ENCODE measurements at places on chromosomes 2 and 18.
A peak's percentile ranks its signal among the peaks of the same experiment; 100 is the strongest.

DNA sequence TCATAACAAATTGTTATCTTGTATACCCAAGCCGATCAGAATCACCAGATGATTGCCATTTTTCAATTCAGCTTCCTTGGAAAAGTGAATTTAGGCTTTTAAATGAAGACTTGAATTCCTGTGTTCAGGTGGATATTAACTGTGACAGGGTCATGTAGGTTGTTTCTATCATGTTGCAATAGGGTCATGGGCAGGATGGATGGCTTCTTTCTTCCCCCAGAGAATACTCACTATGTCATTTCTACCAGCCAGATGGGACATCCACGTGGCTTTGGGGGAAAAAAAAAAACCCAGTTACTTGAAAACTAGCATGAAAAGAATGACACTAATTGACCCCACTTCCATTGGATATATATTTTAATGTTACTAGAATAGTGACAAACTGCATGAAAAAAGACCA, 14.6 kb upstream of the DSG2 start:
- no peak for DNase-seq

DNA sequence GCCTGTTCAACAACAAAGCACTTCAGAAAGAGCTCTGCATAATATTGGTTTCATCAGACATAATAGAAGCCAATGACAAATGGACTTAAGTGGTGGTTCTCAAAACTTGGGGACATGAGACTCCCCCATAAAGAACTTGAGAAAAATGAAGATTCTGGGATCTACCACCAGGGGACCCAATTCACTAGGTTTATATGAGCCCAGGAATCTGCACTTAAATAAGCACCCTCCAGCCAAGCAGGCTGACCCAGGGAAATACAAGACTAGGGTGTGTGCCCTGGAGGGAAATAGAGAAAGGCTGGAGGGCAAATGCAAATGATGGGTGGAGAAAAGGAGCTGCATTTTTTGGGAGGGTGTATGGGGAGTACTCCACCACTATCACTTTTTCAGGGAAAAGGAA, 52.5 kb downstream of the SATB2 start:
- no peak for DNase-seq

GRCh38 chr2:220228310-220229006, 601.0 kb downstream of the SLC4A3 start:
- no peak for DNase-seq

DNA sequence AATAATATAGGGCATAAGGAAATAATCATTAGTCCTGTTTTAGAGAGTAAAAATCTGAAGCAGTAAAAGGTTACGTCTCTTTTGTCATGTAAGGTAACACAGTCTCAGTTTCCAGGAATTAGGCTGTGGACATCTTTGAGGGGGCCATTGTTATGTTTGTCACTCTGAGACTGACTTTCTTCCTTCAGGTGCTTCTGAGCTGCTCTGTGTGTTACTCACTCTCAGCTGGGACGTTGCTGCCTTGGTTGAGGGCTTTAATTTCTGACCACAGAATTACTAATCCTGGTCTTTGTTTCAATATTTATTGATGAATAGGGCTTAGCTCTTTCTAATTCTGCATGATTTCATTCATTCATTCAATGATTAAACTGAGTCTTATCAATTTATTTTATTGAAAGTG, 55.9 kb upstream of the SLC38A11 start:
- no peak for DNase-seq

DNA sequence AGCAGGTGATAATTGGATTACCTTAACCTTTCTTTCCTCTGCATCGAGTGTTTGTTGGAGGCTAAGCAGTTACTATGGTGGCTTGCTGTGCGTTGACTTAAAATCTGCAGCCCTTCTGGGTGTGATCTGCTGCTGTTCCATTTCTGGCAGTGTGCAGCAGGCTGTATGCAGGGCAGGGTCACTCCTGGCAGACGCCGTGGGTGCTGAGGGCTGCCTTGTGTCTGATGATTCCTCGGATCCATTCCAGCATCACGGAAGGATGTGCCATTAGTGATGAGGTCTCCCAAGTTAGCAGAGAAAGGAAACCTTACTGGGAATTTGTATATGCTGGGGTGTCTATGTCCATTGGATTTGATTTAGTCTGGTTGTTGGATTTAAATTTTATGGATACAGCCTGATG, 310.8 kb downstream of the AGAP1 start:
- DNase-seq: no peak

DNA sequence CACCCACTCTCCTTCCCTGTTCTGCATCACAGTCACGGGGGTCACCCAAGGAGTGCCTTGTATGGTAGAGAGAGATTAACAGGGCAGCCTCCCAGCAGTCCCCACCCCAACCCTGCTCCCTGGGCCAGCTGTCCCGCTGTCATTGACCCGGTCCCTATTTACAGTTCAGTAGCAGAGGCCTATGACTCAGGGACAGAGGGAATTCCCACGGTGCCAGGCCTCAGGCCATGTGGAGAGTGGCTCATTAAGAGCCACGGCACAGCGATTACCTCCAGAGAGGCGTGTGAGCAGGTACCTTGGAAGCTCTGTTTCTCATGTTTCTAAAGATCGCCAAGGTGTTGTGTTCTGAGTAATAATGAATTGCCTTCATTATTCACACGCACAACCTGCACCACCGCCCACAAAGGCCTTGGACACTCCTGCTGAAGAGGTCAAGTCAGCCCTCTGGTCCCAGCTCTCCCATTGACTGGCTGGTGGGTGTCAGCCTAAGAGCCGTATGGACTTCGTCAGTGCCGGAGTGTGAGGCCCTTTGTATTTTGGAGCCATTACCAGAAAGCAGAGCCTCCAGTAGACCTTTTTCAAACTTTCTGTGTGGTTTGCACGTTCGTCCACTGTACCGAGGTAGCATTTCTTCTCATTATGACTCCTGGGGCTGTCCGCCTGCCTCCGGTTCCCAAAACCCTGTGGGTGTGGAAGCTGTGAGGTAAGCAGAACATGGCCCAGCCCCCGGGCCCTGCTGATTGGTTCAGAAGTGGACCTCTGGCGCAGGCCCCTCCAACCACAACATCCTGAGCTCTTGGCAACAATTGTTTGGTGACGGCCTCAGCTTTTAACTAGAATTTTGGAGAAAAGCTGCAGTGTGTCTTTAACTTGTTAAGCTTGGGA, 47.0 kb downstream of the SERTAD2 start:
- peak; percentile 87 for DNase-seq

GRCh38 chr2:238801791-238802190, 46.1 kb upstream of the TWIST2 start:
- no peak for DNase-seq

GRCh38 chr18:22159014-22159413, 10.4 kb upstream of the GATA6 start:
- DNase-seq: no peak

DNA sequence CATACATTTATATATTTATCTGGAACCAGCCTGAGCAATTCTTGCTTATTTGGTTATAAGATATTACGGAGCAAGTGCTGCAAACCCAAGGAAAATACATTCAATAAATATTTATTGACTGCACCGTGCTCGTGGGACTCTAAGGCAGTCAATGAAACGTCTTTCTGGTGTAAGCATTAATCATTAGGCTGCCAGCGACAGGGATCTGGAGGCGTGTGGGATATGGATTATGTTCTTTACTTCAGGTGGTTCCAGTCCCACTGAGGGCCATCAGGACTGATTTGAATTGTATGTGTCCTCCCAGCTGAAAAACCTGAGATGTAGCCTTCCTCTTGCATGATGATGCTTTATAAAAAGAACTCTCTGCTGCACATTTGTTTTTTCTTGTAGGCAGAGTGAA, 75.4 kb downstream of the TACR1 start:
- no peak for DNase-seq

DNA sequence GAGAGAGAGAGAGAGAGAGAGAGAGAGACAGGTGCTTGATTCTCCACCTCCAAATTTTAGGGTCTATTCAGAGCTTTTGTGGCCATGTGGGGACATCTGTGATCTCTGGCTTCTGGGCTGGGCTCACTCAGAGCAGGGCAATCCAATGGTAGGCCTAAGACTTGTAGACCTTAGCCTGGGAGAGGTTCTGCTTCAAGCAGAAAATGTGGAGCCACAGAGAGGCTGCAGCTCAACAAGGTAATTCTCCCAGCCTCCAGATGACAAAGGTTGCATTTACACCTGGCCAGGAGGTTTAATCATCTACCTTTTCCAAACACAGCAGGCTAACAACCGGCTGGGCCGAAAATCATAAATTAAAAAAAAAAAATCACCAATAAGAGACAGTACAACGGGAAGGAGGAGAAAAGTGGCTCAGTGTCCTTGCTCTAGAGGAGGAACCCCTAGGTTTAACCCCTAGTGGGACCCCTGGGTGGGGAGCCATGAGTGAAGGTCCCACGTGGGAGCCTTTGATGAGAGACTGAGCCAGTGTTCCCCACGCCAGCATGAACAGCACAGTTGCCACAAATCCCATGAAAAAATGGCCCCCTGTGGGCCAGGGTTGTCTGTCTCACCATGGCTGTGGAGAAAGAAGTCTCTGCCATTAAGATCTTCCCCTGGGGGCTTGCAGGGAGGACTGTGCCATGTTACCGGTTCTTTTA, 124.0 kb upstream of the GATA6 start:
- no peak for DNase-seq

GRCh38 chr2:12501469-12502158, 215.1 kb upstream of the TRIB2 start:
- peak; percentile 82 for DNase-seq

DNA sequence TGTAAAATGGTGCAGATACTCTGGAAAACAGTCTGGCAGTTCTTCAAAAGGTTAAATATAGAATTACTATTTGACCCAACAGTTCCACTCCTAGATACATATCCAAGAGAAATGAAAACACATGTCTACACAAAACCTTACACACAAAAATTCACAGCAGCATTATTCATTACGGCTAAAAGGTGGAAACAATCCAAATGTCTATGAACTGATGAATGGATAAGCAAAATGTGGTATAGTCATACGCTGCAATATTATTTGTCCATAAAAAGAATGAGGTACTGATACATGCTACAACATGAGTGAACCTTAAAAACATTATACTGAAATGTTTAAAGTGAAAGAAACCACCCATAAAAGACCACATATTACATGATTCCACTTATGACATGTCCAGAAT, 4.0 kb downstream of the CYP27C1 start:
- DNase-seq: no peak

DNA sequence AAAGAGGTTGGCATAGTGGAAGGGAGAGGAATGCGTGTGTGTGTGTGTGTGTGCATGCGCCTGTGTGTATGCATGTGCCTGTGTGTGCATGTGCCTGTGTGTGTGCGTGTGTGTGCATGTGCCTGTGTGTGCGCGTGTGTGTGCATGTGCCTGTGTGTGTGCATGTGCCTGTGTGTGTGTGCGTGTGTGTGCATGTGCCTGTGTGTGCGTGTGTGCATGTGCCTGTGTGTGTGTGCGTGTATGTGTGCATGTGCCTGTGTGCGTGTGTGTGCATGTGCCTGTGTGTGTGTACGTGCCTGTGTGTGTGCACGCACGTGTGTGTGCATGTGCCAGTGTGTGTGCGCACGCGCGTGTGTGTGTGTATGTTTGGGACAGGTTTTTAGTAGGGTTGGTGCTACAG, 205.1 kb downstream of the MEMO1 start:
- no peak for DNase-seq

DNA sequence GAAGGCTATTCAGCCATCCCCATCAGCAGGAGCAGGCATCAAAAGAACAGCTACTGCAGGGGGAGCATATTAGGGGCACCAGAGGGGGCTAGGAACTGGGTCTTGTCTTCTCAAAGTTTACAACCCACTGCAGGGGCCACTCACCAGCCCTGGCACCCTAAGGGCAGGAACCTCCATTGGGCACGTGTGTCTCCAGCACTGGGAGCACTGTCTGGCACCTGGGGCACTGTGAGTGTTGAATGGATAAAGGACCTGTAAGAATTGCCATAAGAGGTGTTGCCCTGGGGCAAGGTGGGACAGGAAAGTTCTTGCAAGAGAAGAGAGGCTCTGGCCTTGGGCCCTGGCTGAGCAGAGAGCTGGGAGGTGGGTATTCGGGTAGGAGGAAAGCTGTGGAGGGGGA, 1.4 kb upstream of the STEAP3 start:
- no peak for DNase-seq

DNA sequence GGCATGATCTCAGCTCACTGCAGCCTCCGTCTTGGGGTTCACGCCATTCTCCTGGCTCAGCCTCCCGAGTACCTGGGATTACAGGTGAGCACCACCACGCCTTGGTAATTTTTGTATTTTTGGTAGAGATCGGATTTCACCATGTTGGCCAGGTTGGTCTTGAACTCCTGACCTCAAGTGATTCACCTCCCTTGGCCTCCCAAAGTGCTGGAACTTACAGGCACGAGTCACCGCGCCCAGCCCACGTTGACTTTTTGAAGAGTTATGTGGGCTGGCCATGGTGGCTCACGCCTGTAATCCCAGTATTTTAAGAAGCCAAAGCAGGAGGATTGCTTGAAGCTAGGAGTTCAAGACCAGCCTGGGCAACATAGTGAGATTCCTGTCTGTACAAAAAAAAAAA, 20.8 kb downstream of the CCL20 start:
- DNase-seq: no peak

- no peak for DNase-seq
These were observed 314.3 kb downstream of the TNS1 start for GRCh38 chr2:217688494-217688893.

DNA sequence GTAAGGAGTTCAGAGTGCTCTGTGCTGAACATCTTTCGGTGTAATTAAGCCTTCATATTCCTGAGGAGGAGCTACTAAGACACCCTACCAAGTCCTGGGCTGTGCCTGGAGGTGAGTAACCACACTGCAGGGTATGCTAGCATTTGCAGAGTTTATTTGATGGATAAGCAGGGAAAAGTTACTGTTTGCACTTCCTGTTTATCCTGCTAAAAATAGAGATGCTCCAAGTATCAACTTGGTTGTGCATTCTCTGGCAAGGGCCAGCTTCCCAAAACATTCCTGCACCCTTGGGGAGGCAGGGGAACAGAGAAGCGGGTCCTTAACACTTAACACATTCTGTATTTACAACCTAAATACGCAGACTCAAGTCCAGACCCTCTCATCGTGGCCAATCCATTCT, 49.8 kb downstream of the PARD6G start:
- DNase-seq: no peak

DNA sequence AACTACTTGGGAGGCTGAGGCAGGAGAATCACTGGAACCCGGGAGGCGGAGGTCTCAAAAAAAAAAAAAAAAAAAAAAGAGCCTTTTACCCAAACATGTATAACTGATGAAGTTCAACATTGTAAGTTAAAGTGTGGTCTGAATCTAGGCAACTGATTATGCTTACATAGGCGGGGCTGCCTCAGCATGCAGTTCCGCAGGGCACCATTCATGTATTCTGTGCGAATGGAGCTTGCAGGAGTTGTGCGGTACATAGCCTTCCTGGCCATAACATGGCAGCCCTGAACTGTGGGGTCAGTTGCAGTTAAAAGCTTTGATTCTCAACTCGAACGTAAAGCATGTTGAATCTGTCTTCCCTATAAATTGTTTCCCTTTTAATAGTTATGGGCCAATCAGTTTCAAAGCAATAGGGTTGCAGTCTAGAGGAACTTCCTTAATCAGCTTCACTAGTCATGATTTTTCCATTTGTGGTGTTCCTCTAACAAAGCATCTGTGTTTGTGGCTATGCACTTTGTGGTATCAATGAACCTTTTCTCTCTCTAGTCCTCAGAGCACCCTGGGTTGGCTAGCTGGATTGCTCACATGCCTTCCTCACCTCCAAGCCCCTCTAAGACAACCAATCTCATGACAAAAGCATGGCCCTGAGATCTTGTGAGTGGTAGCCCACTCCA, 30.6 kb upstream of the CEP68 start:
- DNase-seq: no peak

Data from activated T-helper 2 cell treated with anti-CD3 and anti-CD28 coated beads, Interferon-gamma antibody, Interleukin-2, Interleukin-4, amounts not matched to agents 10 μg/mL and 5 μg/mL and 100 μg/mL, durations not matched to agents 14 hours and 24 hours and 36 hours (primary cell).